NCI-H2081 (cell line): ENCODE measurements at places on chromosomes 4 and X.

GRCh38 chr4:41181037-41181436, 33.3 kb downstream of the APBB2 start:
- no peak for DNase-seq

- DNase-seq = no peak
These were observed 235.1 kb upstream of the CPEB2 start for GRCh38 chr4:14767142-14767541.

DNA sequence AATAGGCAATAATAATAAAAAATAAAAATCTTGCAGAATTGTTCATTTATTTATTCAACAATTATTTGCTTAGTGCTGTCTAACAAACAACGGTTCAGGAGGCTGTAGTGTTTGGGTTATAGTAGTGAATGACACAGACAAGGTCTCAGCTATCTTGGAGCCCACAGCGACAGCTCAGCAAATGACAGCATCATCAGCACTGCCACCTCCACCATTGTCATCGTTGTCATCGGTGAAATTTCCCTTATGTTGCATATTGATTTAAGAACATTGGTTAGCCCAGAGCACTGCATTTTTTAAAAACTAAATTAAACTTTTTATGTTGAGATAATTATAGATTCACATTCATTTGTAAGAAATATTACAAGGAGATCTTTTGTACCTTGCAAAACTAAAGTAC, 79.9 kb downstream of the TRAPPC11 start:
- DNase-seq = no peak

DNA sequence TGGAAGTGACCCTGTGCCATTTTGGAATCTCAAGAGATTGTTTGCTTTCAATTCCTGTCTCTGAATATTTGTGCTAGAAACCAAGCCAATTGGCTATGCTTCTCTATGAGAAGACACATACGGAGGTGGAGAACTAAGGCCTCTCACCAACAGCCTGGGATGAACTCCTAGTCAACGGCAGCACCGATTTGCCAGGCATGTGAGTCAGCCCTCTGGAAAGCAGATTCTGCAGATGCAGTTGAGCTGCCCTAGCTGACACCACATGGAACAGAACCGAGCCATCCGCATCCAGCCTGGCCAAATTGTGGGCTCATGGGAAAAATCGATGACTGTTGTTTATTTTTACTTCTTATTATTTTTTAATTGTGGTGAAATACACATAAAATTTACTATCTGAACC, 58.2 kb upstream of the WDFY3 start:
- DNase-seq = no peak

DNA sequence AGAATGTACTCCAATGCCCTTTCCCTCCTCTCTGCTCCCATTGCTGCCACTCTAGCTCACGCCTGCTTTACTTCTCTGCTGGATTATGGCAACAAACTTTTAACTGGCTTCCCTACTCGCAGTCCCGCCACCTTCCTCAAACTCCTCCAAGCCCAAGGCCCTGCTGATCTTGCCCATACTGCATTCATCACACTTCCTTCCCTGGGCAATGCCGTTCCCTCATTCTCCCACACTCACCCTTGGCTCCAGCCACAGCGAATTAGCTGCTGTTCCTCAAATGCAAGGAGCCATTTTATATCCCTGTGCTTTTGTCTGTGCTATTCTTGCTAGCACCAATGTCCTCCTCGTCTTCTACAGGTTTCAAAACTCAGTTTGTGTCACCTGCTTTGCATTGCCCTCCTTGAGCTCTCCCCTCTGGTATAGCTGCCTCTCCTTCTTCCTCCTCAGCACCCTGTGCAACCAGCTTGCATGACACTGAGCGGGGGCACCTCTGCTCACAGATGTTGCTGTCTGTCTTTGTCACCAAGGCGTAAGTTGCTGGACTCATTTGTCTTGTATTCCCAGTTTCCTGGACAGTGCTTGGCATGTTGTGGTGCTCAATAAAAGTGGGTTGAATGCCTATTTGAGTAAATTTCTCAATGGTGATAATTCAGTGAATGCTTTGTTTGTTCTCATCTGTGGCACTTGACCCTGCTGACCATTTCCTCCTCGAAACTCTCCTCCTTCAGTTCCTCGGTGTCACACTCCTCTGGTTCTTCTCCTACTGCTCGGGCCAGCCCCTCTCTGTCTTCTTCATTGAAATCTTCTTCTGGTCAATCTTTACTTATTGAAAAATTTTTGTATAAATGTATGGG, 22.4 kb upstream of the MGST2 start:
- DNase-seq = no peak

DNA sequence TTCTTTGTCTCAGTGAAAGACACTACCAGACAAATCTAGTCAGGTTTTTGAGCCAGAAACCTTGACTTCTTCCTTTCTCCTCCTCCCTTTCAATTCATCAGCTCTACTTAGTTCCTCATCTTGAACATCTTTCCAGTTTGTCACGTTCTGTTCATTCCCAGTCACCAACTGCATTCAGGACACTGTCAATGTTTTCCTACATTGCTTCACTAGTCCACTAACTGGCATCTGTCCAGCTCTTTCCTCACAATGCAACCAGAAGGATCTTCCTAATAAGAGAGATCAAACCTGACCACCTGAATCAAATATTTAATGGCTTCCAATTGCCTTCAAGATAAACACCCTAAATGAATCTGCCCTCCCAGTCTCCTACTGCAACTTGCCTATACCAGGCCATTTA, 52.5 kb downstream of the SYNPO2 start:
- DNase-seq = no peak

- DNase-seq = no peak
These were observed 627.5 kb downstream of the PCDH19 start for GRCh38 chrX:99782516-99783040.

DNA sequence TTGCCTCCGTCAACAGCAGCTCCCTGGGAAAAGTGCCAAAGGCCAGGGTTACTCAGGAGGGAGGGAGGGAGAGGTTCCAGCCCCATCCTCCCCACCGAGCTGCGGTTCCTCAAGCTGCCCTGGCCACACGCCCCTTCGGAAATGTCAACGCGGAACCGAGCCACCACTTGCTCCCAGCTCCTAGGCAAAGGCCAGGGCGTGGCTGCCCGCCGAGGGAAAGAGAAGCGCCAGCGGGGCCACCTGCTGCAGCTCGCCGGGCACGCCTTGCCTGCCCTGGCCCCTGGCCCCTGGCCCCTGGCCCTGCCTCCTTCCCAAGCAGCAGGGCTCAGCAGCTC, 15.3 kb downstream of the SLC6A8 start:
- DNase-seq = no peak

DNA sequence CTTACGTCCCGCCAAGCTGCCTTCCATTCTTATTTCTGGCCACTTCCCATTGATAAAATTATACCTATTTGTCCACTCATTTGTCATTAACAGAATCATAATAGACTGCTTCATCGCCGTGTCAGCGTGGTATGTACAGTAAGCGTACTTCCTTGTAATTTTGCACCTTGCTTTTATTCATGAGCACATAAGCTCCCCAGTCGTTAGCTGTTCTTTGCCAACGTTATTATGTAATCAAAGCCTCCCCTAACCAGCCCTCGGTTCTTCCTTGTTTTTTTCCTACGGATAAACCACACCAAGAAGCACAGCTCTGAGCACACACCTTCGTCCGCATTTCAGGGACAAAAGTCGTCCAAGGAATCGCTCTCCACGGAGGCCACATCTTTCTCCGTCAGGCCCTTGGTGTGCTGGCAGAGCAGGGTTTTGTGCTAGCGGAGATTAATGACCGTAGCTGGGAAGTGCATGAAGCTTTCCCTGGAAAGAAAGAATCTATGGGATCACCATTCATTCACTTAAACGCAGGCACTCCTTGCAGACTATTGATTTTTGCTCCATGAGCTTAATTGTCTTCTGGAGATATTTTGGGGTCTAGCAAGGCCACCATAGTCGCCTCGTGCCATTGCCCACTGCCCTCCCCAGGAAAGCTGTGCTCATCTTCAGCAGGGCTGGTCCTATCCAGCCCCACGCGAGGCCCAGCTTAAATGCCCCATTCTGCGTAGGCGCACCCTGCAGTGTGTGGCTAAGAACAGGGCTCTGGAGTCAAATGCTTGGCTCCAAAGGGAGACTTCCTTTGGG, 200.9 kb upstream of the PSAPL1 start:
- DNase-seq = no peak

DNA sequence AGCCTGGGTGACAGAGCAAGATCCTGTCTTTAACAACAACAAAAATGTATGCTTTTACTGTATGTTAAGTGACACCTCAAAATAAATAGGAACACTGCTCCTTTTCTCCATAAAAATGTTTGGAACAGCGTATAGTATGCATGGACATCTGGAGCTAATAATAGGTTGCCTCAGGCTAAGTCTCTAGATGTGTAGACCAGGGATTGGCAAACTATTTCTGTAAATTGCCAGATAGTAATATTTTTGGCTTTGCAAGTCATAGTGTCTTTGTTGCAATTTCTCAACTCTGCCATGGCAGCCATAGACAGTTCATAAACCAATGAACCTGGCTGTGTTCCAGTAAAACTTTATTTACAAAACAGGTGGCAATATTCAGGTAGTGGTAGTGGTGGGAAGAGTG, 76.6 kb upstream of the CBLL2 start:
- no peak for DNase-seq

GRCh38 chrX:362937-363620, 23.6 kb downstream of the PPP2R3B start:
- no peak for DNase-seq

GRCh38 chr4:74547042-74547441, 102.1 kb downstream of the AREG start:
- DNase-seq = no peak

GRCh38 chrX:154091678-154092077, 5.8 kb downstream of the MECP2 start:
- DNase-seq = no peak

DNA sequence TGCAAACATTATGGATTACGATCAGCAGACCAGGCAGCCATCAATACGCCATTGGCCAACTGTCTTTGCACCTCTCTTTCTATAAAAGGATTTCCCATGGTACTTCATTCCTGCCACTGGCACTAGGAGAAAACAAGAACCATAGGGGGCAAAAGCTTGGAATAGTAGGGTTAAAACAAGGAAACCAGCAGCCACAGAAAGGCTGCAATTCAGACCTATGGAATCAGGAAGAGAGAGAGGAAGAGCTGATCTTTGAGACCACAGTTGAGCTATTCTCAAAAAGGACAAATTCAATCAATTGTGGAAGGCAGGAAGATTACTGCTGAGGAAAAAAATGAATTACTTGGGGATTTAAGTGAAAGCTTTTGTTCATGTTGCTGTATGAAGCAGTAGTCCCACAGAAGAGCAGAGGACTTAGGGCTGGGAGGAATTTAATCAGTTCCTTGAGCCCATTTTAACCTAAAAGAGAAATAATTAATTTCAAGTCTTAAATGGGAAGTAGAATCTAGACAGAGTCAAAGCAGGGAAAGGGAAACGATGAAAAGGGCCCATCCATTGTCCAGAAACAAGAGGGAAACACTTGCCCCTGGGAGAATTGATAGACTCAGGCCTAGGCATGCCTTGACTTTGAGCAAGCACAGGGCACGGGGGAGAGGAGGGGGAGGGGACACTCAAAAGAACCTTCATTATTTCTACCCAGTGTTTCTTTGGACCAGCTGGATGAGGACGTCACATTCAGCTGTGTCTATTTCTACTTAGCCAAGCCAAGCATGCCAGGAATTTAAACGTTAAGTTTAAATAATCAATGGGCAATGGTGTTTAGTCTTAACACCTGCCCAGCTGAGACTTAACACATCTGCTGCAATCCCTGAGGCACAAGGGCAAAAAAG, 50.7 kb downstream of the SCD5 start:
- DNase-seq = no peak

GRCh38 chrX:129791336-129791735, 11.6 kb downstream of the SASH3 start:
- no peak for DNase-seq

DNA sequence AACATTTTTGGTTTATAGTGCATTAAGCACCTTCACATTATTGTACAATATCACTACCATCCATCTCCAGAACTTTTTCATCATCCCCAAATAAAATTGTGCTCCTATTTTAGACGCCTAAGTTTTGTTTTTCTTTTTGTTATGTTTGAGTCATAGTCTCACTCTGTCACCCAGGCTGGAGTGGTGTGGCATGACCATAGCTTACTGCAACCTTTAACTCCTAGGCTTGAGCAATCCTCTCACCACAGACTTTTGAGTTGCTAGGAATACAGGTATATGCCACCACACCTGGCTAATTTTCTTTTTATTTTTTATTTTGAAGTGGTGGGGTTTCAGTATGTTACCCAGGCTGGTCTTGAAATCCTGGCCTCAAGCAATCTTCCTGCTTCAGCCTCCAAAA, 33.9 kb downstream of the PRSS12 start:
- no peak for DNase-seq

GRCh38 chrX:13522811-13523210, 46.6 kb upstream of the EGFL6 start:
- DNase-seq = no peak

DNA sequence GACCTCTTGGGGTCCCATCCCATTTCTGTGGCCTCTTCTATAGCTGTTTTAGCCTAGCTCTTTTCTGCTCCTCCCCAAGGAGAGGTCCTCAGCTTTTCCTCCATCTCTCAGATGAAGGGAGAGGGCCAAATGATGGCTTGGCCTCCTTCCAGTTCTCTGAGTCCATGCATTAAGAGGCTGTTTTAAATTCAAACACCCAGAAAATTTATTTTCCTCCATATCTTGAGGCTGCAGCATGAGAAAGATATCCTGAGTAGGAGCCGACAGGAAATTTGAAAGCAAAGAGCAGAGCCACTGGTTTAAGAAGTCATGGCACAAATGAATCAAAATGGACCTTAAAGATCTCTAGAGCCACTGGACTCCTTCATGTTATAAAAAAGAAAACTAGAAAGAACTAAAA, 558.8 kb downstream of the MID1IP1 start:
- no peak for DNase-seq

DNA sequence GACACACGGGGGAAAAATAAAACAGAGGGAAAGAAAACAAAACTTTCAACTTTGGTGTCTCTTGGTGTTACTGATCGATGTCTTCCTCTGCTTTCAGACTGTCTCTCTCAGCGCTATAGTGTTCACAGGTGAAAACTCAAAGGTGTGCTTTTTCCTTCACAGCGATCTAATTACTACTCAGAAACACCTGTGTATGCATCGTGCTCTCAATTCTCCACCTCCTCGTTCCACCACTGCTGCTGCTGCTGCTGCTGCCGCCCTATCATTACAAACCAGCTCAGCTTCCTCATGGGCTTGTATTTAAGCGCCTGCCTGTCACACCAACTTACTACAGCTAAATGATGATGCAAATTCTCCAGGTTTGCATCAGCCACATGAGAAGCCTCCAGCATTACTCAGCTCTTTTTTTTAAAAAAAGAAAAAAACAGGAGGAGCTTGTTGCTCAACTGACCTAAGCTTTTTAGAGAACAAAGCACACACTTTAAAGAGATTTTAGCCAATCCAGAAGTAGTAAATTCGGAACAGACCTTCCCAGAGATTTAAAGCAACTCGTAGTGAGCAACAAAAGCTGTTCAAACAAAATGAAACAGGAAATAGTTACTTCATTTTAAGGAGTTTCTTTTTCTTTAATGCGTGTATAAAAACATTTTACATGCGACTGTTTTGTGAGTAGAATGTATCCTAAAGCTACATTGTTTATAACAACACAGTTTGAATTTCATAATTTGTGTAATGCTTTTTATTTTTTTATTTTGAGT, at the start of gene SLC7A11:
Gene SLC7A11, minus strand, starts transcription at position 274 of the 758 bp plus-strand sequence. CDS start 280 bp downstream, outside the sequence.
- DNase-seq = peak; percentile 94

GRCh38 chrX:79107891-79108718, 36.4 kb upstream of the GPR174 start:
- DNase-seq = no peak
